ENCODE measurements at places on chromosomes 6 and 20.

- no peak for DNase-seq
Measured at GRCh38 chr6:109961611-109962041, 16.5 kb upstream of the GPR6 start.

DNA sequence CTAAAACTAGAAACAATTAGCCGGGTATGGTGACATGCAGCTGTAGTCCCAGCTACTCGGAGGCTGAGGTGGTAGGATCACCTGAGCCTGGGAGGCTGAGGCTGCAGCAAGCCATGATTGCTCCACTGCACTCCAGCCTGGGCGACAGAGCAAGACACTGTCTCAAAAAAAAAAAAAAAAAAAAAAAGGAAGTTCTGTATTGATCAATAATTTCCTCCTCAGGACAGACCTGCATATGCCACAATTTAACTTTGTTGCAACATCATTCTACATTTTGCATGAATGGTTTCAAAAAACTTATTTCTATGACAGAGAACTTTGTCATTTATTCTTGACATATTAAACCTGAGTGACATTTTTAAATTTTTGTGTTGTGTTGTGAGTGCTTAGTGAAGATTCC, 5.5 kb downstream of the DNAJC5 start:
- DNase-seq, result no peak

- no peak for DNase-seq
Measured at GRCh38 chr20:41483553-41483930, 116.9 kb upstream of the EMILIN3 start.

DNA sequence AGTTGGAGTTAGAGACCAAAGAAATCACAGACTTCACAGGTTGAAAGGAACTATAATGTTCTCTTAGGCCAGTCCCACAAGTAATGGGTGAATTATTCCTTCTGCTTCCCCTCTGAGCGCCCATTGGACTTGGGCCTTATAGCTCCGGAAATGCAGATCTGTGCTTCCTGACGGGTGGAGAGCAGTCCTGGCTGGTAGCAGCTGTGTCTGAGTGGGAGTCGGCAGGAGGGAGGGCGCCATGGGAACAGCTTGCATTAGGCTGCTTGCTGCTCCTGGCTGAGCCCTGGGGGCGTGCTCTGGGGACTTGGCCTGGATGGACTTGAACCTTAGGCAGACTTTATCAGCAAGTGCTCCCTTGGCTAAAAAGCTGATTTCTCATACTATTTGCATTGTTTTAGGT, 18.4 kb upstream of the NUP153 start:
- DNase-seq, result no peak

DNA sequence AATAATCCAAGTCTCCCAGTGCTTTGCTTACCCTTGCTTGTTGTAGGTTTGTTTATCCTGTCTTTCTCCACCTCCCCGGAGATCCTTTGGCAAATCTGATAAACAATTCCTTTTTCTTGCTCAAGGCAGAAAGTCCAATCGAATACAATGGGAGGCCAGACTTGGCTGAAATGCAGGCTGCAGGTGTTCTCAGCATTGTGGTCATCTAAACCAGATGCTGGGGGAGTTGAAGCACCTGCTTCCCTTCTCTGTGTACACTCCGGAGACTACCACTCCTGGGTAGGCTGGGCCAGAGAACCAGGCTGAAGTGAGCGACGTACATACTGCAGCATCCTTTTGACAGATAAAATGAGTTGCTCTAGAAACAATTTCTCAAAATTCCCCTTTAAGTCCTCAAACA, 82.6 kb upstream of the PREP start:
- DNase-seq, result peak; percentile 11

GRCh38 chr6:170273681-170274080, 17.2 kb downstream of the DLL1 start:
- no peak for DNase-seq

DNA sequence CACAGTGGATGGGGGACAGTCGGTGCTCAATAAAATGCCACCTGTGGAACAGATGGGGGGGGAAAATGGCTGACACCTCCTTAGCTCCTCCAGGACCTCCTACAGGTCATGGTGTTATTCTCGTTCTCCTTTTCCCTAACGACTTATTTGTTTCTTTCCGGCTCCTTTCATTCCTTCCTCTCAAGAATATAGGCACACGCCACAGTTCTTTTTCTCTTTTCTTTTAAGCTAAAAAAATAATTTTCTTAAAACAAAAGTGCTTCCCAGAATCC, 1.4 kb upstream of the RNASET2 start:
- no peak for DNase-seq

GRCh38 chr20:33926425-33926824, 67.3 kb upstream of the RALY start:
- DNase-seq, result no peak

DNA sequence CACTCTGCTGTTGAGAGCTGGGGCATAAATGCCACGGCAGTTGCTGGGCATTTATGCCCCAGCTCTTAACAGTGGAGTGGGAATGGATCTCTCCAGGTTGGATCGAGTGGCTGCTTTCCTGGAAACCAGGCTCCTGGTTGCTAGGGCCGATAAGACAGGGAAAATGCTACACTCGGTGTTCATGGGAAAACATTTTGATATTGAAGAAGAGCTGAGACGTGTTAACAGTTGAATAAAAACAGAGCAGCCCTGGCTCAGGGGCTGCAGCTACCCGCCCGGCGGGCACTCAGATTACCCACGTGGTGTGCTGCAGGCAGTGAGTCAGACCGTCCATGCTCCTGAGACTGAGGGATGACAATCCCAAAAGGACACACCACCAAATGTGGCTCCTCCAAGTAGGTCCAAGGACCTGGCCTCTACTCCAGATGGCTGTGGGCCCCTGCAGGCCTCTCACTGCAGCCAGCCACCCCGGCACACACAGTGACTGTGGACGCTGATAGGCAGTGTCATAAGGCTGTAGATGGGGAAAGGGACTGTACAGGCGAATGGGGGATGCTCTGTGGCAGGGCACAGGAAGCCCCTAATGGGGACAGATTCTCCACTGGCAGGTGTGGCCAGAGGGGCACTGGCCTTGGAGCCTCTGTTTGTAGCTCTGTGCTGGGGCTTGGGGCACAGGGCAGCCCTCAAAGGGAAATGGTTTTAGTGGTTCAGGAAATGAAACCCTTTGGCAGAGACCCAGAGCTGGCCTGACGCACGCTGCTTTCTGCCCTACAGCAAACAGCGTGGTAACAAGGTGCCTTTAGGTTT, 237.8 kb downstream of the LY86 start:
- DNase-seq, result no peak

DNA sequence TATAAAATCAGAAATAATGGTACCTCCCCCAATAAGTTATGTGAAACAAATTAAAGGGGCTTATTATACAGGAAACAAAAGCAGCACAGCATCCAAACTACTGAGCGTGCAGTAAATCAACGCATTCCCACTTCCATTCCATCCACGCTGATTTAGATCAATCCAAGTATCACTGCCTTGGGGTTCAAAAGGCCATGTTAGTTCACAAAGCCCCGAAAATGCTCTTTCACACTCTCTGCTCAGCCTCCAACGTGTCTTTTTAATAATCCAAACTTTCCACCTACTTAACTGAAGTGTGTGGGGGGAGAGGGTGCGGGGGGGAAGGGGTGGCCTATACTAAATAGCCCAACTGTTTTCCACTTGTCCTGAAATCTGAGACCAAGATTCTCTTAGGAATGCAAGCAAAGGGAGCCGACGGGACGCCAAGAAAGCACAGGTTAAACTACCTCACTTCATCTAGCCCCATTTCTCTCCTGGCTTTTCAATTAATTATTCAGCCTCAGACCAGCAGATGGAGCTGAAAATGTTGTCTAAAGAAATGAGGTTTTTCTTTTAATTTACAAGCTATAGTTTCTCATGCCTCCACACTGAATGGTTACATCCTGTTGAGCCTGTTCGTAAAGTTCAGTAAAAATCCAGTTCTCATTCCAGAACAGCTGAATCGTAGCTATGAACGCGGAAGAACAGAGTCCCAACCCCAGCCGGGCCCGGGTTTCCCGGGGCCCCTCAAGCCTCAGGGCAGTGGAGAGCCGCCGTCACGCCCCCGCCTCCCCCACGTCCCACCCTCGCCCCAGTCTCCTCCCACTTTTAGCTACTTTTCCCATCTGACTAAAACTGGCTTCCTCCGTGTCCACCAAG, 1.0 kb upstream of the NXT1 start:
- no peak for DNase-seq

GRCh38 chr6:7661364-7661763, 64.5 kb upstream of the BMP6 start:
- no peak for DNase-seq

- DNase-seq, result no peak
Measured at GRCh38 chr6:16654701-16655100, 106.6 kb downstream of the ATXN1 start.

DNA sequence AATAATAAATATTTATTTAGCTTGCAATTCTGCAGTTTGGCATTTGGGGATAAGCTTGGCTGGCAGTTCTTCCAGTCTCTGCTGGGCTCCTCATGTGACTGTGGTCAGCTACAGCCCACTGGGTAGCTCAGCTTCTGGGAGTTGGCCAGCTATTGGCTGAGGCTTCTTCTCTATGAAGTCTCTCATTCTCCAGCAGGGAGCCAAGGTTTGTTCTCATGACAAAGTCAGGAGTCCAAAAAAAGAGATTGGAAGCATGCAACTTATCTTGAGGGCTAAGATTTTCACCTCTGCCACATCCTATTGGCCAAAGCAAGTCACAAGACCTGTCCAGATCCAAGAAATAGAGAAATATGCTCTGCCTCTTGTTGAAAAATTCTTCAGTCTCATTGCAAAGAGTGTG, 94.6 kb downstream of the SNAP25 start:
- no peak for DNase-seq

- DNase-seq, result peak; percentile 68
Measured at GRCh38 chr6:124670801-124671200, 291.4 kb upstream of the RNF217 start.

DNA sequence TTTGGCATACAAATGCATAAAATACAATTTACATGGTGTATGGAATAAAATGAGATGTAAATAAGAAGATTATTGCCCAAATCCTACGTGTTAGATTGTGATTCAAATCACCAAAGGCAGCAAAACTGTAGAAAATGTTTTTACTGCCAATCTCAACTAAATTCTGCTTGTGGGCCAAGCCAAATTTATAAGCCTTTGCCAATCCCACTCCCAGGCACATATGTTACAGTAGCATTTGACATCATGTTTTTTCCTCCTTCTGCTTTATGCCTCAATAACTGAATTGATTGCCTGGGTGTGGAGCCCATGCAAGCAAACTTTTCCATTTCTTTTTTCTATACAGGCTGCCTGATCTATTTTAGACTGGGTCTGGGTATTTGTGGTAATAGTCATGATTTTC, 36.3 kb upstream of the LRRC1 start:
- no peak for DNase-seq

- no peak for DNase-seq
Measured at GRCh38 chr6:41449399-41450245, 96.6 kb upstream of the FOXP4 start.

GRCh38 chr20:1618954-1619540, 762 bp downstream of the SIRPB1 start:
- DNase-seq, result no peak

DNA sequence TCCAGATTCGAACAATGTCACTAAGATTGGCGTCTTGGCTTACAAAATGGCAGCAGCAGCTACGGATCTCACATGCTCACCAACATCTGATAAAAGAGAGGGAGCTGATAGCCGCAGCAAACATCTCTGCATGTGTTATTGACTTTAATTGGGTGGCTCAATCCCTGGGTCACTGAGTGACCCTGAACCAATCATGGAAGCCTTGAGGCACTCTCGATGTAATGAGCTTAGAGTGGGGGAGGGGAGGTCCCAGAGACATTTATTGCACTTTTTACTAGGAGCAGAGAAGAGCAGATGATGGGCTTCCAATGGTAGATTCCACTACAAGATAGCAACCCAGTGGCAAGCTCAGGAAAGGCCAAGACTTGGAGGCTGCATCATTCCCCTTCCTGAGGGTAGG, 238.7 kb downstream of the BMP7 start:
- DNase-seq, result no peak

DNA sequence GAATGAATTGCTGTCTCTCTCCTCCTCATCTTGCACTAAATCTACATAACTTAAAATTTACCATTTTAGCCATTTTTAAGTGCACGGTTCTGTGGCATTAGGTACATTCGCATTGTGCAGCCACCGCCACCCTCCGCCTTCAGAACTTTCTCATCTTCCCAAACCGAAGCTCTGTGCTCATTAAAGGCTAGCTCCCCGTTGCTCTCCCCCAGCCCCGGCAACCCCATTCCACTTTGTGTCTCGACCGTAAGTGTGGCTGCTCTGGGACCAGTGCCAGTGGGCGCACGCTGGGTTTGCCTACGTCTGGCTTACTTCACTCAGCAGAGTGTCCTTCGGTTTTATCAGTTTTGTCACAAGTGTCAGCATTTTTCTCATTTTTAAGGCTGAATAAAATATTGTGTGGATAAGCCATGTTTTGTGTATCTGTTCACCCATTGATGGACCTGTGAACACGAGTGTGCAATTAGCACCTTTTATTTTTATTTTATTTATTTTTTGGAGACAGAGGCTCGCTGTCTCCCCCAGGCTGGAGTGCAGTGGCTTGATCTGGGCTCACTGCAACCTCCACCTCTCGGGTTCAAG, 16.8 kb downstream of the SLC17A9 start:
- no peak for DNase-seq

DNA sequence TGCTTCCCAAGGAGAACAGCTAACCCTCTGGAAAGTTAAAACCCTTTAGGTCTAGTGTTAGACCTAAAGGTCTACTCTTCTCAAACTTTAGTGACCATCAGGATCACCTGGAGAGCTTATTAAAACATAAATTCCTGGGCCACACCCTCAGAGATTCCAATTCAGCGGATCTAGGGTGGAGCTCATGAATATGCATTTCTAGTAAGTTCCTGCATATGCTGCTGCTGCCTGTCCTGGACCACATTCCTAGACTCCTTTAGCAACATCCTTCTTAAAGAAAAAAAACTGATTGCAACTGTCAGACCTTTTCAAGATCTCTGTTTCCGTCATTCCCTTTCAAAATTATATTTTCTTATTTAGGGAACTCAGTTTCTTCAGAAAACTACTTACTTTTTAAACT, 31.2 kb downstream of the SNAP25 start:
- no peak for DNase-seq

GRCh38 chr6:72955666-72956065, 269.6 kb downstream of the KHDC1L start:
- DNase-seq, result no peak

GRCh38 chr20:37375227-37375626, 29.3 kb downstream of the SRC start:
- no peak for DNase-seq

DNA sequence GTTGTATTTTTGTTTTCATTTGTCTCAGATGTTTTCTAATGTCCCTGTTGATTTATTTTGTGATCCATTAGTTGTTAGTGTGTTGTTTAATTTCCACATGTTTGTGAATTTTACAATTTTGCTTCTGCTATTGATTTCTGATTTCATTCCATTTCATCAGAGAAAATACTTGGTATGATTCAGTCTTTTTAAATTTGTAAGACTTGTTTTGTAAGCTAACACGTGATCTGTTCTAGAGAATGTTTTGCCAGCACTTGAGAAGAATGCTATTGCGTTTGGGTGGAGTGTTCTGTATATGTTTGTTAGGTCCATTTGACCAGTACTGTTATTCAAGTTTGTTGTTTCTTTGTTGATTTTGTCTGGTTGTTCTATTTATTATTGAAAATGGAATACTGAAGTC, 53.9 kb downstream of the KIZ start:
- no peak for DNase-seq
